ENCODE measurements at places on chromosomes 11 and 22.

DNA sequence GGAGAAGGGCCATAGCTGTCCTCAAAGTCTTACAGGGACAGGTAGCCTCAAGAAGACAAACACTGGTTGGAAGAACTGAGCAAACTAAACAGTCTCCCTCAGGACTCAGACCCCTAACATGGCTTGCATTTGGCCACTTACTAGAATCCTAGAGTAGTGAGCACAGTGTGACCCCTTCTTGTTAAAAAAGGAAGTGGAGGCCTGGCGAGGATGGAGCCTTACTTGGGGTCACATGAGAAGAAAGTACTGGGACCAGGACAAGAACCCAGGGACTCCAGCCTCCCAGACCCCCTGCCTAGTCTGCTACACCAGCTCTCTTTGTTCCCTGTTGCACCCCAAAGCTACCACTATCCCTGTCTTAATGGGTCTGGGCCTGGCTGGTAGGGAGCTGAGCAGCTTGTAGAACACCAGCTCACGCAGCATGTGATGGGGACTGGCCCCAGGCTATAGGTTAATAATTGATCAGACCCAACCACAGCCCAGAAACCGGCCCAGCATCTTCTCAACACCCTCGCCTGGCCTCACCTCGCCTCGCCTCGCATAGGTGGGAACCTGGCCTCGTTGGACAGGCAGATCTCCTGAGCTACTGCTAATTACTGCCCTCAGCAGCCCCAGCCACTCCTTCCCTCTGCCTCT, 17.6 kb downstream of the DGAT2 start:
- DNase-seq = no peak

GRCh38 chr11:45106440-45106839, 40.0 kb upstream of the PRDM11 start:
- no peak for DNase-seq

DNA sequence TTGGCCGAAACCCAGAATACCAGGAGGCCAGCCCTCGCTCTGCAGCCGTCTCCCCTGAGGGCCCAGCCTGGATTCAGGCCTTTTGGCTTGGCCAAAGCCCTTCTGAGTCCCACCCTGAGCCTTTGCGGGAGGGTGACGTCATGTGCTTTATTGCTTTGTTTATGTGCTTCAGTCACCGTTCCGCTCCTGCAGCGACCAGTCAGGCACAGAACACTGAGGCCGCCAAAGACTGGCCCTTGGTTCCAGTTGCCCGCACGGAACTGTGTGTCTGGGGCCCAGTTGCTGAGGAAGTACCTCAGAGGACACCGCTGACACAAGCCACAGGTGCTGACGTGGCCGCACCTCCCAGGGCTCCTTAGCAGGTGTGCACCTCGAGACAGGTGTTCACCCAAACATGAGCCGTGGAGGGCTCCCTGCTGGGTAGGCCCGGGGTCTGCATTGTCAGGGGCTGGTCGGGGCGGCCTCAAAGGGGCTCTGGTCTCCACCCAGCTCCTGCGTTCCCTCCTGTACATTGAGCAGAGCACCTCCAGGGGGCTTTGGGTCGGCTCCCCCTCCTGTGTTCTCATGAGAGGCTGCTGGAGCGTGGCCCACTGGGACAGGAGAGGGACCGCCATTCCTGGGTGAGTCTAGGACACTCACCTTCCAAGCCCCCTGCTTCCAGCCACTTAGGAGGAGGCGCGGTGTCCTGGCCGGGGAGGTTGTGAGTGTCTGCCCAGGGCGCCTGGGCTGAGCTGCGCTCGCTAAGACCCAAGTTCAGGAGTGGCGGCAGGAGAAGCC, 376.8 kb downstream of the TBC1D22A start:
- DNase-seq = no peak

GRCh38 chr22:47402876-47403525, 640.6 kb downstream of the TBC1D22A start:
- no peak for DNase-seq

- DNase-seq = no peak
These were observed 99.0 kb downstream of the CCDC34 start for GRCh38 chr11:27263986-27264385.

GRCh38 chr11:18264677-18265555, 1.1 kb upstream of the SAA1 start:
- DNase-seq = no peak

- DNase-seq = no peak
These were observed 326.3 kb downstream of the NTM start for GRCh38 chr11:131696690-131697089.

DNA sequence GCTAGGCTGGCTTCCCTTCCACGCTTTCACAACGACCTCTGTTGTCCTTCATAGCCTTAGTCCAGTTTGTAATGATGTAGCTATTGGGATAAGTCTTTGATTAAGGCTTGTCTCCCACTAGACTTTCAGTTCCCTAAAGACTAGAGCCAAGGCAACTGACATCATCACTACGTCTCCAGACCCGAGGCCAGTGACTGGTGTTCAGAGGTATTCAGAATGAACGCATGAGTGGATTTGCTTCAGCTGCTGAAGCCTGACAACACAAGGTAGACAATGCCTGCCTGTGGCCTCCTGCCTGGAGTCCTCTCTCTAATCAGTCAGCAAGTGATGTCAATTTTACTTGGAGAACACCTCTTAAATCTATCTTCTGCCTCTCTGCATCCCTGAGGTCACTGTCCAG, 13.6 kb downstream of the EFCAB6 start:
- DNase-seq = no peak

DNA sequence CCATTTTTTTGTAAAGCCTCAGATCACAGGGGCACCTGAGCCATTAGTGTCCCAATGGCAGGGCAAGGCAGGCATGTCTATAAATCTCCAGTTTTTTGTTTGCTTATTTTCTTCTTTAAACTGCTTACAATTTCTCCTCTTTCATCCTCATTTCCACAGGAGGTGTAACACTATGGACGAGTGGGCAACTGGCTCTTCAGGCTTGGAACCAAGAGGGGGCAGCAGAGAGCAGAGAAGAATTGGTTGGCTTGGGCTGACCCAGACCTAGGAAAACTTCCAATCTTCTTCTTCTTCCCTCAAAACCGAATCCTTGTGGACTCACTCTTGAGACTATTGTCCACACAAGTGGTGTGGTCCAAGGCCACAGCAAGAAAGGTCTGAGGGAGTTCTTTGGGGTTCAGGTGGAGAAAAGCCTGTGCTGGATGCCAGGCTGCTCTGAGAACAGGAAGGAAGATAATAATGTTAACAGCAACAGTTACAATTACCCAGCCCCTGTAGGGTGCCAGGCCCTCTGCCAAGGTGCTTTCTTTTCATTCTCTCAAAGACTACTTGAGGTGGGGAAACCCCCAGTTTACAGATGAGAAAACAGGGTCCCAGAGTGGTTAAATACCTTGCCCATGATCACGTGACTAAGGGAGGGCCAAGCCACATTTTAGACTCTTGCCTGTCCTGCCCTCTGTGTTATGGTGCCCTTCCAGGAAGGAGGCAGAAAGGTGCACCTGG, 70.7 kb upstream of the E2F8 start:
- DNase-seq = no peak

GRCh38 chr11:93525601-93526345, 17.4 kb downstream of the SMCO4 start:
- no peak for DNase-seq

DNA sequence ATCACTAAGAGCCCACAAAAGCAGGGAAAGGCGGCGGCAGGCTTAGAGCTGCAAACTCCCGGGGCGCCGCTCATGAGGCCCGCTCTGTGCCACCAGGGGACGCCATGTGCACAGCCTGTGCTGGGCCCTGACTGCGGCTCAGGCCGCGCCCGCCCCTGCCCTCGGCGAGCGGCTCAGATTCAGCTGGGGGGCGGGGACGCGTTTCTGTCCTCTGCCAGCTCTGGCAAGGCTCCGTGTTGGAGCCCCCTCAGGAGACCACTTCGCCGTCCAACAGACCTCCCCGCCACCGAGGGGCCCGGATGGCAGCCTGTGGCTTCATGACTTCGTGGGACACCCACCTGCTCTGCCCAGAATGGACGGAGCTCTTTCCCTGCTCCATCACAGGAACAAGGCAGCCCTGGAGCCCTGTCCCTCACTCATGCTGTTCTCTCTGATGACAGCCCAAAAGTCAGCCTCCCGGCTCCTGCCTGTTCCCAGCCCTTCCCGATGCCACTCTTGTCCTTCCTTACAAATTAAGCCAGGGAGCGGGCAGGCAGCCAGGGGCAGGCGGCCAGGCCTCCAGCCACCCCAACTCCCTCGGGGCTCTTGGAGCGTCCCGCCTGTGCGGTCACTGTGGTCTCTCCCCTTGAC, 69.1 kb downstream of the NAT10 start:
- peak; percentile 67 for DNase-seq

DNA sequence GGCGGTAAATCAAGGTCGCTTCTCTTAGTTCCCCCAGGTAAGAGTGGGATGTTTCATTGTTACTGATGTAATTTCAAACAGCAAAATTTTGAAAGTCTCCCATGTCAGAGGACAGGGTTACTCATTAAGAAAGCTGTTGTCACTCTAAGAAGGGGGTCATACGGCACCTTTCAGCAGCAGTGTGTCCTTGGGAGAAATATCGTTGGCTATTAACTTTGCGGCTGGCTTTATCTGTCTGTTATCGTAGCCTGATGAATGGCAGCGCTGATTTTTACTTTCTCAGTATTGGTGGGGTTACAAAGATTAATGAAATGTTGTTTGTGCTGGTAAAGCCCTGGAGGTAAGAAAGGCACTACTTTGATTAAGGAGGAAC, 27.5 kb upstream of the FBXO3 start:
- DNase-seq = no peak

DNA sequence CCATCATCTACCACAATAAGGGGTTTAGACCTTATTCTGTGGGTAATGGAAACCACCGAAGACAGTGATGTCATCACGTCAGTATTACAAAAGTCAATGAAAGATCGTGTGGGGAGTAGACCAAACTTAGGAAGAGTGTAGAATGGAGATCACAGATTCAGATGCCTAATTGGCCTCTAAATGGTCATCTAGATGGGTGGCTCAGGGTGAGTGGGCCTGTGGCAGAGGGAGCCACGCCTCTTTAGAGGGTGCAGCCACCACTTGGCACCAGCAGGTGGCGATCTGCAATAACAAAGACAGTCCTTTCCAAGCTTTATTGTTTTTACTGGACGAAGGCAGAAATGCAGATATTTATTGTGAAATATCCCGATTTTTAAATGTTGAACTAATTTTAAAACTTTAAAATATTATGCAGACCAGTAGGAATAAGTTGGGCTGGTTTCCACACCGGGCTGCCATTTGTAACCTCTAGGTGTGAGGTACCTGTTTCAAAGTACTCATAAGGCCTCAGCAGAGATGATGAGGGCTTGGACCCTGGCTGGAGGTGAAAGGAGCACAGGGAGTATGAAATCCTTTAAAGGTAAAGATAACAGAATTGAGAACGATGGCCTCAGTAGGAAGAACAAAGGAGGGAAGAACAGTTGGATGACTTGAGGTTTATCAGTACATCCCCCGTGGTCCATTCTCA, 222.0 kb downstream of the DBX1 start:
- DNase-seq = no peak

DNA sequence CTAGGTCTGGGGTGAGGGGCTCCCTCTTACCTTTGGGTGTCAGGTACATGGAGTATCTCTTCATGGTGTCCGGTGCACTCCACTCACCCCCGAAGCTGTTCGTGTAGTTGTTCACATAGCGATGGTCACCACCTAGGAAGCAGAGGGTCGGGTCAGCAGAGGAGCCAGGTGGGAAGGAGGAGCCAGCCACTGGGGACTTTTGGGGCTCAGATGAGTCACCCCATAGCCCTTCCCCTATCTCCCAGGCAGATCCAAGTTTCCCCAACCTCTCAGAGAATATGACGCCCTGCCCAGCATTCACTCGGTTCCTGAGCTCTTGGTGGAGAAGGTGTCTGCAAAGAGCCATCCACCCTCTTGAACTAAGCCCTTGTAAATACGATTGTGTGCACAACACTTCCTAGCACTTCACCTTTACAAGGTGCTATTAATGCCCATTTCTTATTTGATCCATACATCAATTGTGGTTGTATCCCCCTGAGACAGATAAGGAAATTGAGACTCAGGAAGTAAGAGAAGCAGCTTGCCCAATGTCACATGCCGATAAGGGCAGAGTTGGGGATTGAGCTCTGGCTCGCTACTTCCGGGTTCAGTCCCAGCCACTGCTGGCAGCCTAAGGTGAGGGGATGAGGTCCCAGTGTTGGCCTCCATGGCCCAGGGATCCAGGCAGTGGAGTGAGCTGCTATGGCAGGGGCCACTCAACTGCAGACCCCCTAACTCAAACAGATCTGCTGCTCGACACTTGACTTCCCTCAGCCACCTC, 14.8 kb downstream of the TRIM29 start:
- no peak for DNase-seq

- no peak for DNase-seq
These were observed 14.8 kb upstream of the P2RY2 start for GRCh38 chr11:73203322-73203721.

GRCh38 chr22:27740202-27740748, 61.3 kb downstream of the MN1 start:
- DNase-seq = no peak

- no peak for DNase-seq
These were observed 214.8 kb upstream of the SESN3 start for GRCh38 chr11:95445746-95446333.

DNA sequence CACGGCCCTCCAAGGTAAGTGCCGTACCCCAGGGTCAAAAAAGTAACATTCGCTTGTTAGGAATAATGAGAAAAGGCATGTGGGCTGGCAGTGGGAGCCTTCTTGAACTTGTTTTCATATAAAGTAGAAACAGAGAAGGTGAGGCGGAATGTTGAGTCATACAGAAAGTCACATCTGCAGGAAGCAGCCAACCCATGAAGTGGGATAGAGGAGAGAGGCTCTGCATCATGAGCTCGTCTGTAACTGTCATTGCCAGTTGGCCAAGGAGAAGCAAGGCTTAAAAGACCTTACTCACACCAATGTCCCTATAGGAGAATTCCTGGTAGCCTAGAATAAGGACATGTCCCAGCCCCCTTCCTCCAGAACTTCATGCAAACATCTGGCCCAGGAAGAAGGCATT, 253.3 kb downstream of the BUD13 start:
- DNase-seq = no peak

GRCh38 chr11:73091521-73092305, 50.4 kb downstream of the FCHSD2 start:
- DNase-seq = no peak

DNA sequence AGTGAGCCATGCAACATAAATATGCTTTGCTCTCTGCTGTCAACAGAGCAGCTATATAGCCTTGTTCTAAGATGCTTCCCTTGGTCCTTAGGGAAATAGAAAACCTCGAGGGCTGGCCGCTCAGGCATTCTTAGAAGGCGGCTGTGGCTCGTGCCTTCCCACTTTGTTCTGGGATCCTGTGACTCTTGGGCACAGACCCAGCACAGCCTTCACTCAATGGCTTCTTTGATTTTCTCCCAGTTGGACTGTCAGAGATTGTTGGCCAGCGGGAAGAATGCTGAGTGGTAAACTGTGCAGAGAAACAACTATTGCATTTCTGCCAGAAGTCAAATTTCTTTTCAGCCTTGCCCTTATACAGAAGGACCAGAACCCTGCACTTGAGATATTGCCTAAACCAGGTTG, 9.5 kb upstream of the MICAL2 start:
- DNase-seq = no peak

GRCh38 chr22:19069451-19069850, 52.8 kb downstream of the DGCR2 start:
- DNase-seq = no peak

DNA sequence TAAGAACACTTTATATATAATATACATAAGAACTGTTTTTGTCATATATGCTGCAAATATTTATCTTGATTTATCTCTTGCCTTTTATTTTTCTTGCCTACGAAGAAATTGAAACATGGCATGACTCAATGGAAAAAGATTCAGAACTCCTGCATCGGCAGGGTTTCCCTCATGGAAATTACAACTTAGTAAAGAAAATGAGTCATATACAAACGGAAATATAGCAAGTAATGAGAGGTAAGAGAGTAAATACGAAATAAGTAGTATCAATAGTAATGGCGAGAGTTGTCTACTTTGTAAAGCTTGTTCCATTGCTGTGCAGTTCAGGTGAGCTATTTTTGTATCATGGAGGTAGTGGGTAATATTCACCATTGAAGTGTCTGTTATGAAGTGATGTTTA, 350.4 kb downstream of the DDX10 start:
- DNase-seq = no peak
